ENCODE measurements at places on chromosomes 3 and 15.

DNA sequence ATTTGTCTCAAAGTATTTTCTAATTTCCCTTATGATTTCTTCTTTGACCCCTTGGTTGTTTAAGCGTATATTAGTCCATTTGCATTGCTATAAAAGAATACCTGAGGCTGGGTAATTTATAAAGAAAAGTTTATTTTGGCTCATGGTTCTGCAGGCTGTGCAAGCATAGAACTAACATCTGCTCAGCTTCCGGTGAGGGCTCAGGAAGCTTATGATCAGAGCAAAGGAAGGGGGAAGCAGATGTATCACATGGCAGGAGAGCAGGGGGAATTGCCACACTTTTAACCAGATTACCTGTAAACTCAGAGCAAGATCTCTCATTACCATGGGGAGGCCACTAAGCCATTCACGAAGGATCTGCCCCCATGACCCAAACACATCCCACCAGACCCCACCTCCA lies 148.2 kb downstream of the PDE8A start:
- no peak for DNase-seq

- no peak for DNase-seq
These were observed 118.2 kb downstream of the EFHB start for GRCh38 chr3:19815805-19816204.

DNA sequence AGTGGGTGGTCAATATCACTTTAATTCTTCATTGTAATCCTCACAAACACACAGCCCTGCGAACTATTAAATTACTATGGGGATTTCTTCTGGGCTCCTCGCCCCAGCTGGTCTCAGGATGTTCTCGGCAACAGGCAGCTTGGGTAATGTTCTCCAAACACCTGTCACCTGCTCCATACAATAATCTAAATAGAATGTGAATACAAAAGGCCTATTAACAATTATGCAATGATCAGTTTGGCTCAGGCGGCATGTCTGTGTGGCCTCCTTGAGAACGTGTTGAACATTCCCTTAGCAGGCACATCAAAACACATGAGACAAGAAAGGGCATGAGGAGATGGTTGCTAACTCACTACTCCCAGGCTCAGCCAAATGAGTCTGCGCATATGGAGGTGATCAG lies 158.6 kb upstream of the KBTBD8 start:
- no peak for DNase-seq

GRCh38 chr3:9879830-9880549 lies at the start of gene CIDEC:
TSS of gene CIDEC (minus strand) at chr3:9880253. CDS start at chr3:9878486, 1,767 bp downstream.
- DNase-seq: no peak

DNA sequence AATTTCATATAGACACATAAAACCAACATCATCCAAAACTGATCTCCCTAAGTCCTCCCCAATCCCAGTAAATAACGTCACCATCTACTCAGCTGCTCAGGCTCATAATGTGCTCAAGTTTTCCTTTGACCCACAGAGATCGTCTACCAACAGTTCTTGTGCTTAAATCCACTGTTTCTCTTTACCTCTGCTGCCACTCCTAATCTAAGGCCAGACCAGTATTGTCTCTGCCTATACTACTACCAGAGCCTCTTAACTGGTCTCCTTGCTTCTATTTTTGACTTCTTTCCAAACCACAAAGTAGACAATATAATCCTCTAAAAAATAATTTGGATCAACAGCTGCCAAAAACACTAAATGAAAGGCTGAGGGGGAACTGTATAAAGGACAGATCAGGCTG lies 65.3 kb downstream of the CLASP2 start:
- no peak for DNase-seq

- DNase-seq: peak; percentile 75
These were observed 1.2 kb downstream of the MECOM start for GRCh38 chr3:169662132-169662842.

DNA sequence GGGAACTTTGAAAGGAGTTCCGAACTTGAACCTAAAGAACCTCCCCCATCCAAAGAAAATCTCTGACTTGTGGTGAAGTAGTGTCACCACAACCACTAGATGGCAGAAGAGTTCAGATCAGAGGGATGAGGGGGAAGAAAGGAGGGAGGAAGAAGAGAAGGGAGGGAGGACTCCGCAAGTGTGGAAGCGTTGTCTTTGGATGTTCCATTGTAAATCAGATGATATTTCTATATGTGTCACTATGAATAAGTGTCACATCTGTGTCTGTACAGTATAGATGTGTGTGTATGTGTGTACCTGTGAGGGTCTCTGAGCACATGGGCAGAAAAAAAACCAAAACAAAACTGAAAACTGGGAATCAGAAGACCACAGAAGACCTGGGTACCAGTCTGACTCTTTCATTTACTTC lies 16.9 kb downstream of the SLC24A1 start:
- peak; percentile 72 for DNase-seq

GRCh38 chr3:196149375-196149774 lies 61.8 kb downstream of the ZDHHC19 start:
- DNase-seq: no peak

DNA sequence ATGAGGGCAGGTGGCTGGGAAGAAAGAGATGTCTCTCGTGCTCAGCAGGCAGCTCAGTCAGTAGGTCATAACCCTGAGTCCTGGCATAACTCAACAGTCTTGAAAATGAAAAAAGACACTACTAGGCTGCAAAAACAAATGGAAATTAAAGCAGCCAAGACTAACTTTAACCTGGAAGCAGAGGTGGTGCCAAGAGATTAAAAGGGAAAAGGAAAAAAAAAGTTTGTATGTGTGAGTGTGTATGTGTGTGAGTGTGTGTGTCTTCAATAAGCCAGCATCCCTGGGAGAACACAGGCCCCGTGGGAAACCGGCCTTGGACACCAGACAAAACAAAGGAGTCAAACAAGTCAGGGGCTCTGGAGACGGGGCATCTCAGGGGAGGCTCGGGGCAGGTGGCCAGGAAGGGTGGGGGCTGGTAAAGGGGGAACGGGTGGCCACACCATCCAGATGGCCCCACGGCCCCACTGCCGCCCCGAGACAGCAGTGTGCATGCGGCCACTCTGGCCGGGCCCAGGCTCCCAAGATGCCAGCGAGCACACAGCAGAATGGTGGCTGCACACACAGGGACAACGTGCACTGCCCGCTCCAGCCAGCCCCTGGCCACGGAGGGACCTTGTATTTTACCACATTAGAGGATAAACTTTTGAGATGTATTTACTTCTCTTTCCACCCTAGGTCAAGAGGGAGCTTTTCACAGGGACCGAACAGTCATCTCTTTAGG lies 23.8 kb downstream of the CYFIP1 start:
- DNase-seq: no peak

DNA sequence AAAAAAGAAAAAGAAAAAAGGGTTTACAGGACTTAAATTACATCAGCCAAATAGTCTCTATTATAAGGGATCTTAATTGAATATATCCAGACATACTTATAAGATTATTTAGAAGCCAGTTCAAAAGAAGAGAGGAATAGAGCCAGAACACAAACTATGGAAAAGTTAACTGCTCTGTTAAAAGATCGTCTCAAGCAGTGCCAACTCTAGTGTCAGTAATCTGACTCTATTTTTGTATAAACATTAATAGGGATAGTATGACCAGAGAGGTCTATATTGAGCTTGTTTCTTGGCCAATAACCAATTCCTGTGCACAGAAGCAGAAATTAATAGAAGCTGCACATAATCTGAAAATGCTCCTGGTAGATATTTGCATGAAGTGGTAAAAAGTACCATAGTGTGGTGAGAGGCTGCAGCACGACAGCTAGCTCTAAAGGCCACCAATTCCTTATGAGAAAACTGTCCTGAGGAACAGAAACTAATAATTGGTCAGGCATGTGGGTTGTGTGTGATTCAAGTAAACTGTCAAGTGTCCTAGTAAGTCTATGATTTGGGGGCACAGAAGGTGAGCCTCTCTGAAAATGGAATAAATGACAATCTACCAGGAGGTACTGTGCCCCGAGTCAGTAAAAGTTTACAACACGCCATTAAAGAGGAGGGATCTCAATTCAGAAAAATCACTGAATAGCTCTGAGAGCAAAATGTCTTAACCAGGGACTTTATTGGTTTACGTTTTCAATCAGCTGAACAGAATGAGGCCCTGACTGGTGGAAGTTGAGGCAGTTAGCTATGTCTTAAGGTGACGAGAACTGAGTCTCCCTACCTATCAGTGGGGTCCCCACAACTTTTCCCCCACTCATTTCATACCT lies 51.5 kb upstream of the NANOGP8 start:
- no peak for DNase-seq

DNA sequence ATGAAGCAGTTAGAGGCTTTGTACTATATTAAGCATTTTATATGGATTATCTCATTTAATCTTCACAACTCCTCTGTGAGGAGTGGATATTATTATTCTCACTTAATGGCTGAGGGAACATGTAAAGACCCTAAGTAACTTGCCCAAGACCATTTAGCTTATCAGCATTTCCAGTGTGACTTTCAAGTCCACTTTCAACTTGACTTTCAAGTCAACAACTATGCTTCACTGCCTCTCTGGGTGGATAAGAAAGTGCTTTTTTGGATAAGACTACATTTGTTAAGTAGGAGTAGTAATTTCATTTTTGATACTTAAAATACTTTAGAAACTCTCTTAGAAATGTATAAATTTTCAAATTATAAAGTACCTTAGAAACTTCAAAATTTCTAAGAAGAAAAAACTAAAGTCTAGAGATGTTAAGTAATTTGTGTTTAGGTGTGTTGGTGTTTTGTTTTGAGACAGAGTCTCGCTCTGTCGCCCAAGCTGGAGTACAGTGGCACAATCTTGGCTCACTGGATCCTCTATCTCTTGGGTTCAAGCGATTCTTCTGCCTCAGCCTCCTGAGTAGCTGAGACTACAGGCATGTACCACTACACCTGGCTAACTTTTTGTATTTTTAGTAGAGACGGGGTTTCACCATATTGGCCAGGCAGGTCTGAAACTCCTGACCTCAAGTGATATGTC lies 71.8 kb downstream of the MINDY2 start:
- no peak for DNase-seq

- DNase-seq: peak; percentile 70
These were observed 30.2 kb downstream of the FAM174B start for GRCh38 chr15:92625251-92625980.

- DNase-seq: no peak
These were observed 1.8 kb downstream of the ATP13A4 start for GRCh38 chr3:193552923-193553322.

GRCh38 chr3:138124706-138125355 lies 7.4 kb downstream of the A4GNT start:
- no peak for DNase-seq

DNA sequence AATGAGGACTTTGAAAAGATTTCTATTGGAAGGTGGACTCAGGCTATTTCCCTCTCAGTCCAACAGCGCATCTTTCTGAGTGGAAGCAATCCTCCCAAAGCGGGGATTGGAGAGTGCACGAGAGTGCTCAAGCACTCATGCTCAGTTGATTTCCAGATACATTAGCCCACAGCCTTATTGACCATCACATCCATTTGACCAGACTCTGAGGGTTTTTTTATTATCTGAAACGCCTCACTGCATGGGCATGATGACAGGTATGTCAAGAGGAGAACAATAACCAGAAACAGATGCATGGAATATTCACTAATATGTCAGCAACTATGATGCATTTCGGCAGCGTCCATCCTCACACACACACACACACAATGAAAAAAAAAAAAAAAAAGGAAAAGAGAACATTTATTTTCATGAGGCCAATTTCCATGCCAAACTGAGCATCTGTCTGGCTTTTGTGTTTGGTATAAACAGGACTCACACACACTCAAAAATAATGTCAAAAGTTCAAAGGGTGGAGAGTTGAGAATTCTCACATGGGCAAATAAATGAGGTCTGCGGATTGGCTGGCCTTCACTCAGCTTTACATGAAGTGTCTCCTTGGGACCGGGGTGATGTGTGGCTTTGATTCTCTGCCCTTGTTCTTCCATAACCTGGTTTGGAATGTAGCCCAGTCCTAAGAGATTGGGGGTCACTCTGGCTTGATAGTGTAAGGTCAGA lies 371.6 kb downstream of the MCTP2 start:
- peak; percentile 29 for DNase-seq

GRCh38 chr3:107260207-107260606 lies 117.0 kb upstream of the CCDC54 start:
- DNase-seq: no peak

DNA sequence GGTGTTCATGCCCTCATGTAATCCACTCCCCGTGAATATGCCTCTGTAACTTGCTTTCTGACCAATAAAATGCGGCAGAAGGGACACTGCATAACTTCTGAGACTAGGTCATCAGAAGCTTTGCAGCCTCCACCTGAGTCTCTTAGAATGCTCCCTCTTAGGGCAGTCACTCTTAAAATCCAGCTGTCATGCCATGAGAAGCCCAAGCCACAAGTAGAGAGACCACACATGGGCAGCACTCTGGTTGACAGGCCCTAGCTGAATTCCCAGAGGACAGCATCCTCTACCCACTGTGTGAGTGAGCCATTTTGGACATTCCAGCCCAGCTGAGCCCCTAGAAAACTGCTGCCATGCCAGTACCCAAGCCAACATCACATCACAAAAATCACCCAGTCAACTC lies 41.4 kb downstream of the SCAPER start:
- DNase-seq: no peak

- no peak for DNase-seq
These were observed 360.9 kb upstream of the CBLB start for GRCh38 chr3:106229495-106230278.

DNA sequence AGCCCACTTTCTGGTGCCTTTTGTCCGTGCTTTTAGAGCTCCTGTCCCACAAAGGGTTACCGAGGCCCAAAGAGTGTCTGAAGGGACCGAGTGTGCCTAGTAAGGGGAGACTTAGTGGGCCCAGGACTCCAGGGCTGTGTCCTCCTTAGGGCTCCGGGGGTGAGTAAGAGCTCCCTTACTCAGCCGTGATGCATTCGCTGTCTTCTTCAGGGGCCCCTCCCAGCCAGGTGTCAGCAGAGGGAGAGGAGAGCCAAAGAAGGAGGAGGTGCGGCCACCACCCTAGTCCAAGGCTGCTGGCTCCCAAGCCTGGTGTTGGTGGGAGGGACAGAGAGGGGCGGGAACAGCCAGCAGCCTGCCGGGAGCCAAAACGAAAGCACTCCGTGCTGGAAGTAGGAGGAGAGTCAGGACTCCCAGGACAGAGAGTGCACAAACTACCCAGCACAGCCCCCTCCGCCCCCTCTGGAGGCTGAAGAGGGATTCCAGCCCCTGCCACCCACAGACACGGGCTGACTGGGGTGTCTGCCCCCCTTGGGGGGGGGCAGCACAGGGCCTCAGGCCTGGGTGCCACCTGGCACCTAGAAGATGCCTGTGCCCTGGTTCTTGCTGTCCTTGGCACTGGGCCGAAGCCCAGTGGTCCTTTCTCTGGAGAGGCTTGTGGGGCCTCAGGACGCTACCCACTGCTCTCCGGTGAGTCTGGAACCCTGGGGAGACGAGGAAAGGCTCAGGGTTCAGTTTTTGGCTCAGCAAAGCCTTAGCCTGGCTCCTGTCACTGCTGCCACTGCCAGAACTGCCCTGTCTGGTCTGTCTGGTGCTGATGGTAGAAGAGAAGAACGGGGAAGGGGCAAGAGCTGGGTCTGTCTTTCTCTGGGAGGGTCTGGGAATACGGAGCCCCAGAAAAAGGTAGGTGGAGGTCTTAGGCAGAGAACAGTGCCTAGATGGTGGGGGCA lies at the start of gene IL17RC:
TSS of gene IL17RC (plus strand) at position 365 of the 947 bp plus-strand sequence. CDS start at position 583, 218 bp downstream.
- peak; percentile 54 for DNase-seq

- no peak for DNase-seq
These were observed 140.7 kb upstream of the PLXND1 start for GRCh38 chr3:129747136-129747535.

Data from kidney capillary endothelial cell (primary cell).